OCI-LY7 (cell line): ENCODE measurements at places on chromosomes 11 and 22. TPM values are rescaled to one million over a fixed set of nuclear protein-coding genes. Genes with fewer than 3 reads are reported as not detected.

Gene HORMAD2
- total RNA-seq, result not detected in 2 replicates

Gene IGLL5
- total RNA-seq, result 364 and 387 TPM in 2 replicates

Gene SERHL2
- total RNA-seq, result 36.4 and 39.5 TPM in 2 replicates

Gene CARD18
- not detected in 2 replicates for total RNA-seq

Gene MRGPRX3
- not detected in 2 replicates for total RNA-seq

Gene CDC42BPG
- 3.5 and 5.1 TPM in 2 replicates for total RNA-seq

Gene GLYATL2
- total RNA-seq, result not detected in 2 replicates

Gene SMIM35
- 0.67 and 0.90 TPM in 2 replicates for total RNA-seq
